Trophoblast cell (in vitro differentiated cells and primary cell): ENCODE measurements at places on chromosomes 1 and 21.

DNA sequence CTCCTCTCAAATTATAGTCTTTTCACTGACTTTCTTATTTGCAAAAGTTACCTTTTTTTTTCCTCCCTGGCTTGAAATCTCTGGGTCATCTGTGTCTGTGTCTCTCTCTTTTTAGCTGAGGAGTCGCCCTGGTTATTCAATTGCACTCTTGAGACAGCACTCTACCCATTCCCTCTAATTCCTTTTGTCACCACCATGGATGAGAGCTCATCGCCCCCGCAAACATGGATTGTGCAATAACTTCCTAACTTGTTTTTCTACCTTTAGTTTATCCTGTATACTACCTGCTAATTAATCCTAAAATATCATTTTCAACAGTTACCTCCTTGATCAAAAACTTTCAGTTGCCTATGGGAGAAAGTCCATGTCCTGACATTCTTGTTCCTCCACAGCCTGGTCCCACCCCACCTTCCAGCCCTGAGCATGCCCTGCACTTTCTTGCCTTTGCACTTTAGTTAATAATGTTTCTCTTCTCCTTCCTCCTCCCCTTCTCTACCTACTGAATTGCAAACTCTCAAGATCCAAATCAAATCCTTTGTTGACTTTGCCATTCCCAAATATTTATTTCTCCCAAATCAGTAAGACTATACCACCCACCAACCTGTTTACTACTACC lies 110.4 kb upstream of the MAGI3 start:
- DNase-seq: no peak

GRCh38 chr1:242011894-242012660 lies 13.2 kb upstream of the MAP1LC3C start:
- no peak for DNase-seq

- DNase-seq: peak; percentile 79
Observed at GRCh38 chr1:84960371-84960770, 36.5 kb downstream of the MCOLN2 start.

DNA sequence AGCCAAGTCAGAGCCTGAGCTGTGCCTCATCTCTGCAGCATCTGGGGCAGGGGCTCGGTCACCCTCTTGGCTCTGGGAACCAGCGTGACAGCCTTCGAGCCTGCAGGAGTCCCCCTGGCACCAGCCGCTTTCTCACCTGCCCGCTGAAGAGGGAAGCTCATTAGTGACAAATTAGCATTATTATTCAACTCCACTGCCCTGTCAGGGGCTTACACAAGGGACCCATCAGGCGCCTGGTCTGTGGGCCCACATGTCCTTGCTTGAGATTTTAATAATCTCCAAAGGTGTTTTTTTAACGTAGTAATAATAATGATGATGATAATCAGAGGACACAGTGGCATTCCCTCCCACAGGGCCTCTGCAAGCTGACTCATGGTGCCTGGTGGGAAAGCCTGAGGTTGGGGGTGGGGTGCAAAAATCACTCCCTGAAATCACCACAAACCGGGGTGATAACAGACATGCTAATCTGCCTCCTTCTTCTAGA lies 98.1 kb upstream of the IGSF21 start:
- DNase-seq: no peak
